H1 (cell line): ENCODE measurements at places on chromosomes 6 and 20. TPM values are rescaled to one million over a fixed set of nuclear protein-coding genes. Genes with fewer than 3 reads are reported as not detected.
A peak's percentile ranks its signal among the peaks of the same experiment; 100 is the strongest.

DNA sequence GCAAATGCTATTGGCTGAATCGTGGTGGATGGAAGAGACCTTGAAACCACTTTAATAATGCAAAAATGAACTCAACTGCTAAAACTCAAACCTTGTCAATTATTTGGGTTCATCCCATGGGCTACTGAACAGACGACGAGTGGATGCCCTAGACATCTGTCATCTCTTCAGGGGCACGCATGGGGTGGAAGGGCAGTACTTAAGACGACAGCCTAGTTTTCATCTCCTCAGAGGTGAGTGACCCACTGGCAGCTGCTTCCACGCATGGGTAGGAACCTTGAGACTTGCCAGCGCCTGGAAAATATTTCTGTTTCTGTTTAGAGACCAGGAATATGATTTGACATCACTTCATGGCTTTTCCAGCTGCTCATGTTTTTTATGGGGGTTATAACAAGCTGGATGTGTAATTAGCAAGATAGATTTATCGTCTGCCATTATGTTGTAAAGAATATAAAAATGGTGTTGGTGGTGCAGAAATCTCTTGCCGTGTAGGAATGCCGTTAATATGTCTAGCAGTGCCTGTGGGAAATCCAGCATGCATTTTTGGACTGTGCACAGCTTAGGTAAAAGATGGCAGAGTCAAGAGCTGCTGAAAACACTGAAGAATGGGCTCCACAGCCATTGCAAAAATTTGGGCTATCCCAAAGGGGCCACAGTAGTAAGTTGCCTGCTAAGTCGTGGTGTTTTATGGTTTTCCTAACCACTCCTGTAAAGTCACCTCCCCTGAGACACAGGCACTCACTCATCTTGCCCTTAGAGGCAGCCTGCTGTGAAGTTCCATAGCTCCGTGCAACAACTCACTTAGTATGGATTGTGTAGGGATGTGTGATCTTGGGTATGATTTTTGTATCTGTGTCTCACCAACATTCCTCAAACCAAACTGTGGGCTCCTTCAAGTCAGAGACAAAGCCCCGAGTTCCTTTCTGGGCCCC, 203.3 kb downstream of the EYA2 start:
- no peak for DNase-seq
- no peak overlapping the region for H3K4me3 ChIP-seq
- no peaks in the 10 kb centered on the region for H3K27me3 ChIP-seq
- no peaks in the 10 kb centered on the region for H3K4me1 ChIP-seq

Gene HLA-DRB5
- 1.0 and 1.4 TPM in 2 replicates for total RNA-seq

Gene NUP43
- total RNA-seq = 76.9 and 83.4 TPM in 2 replicates

- no peaks in the 10 kb centered on the region for H3K36me3 ChIP-seq
- H3K4me3 ChIP-seq = no peak overlapping the region
- H3K27me3 ChIP-seq = no peaks in the 10 kb centered on the region
- no peak for DNase-seq
- no peaks in the 10 kb centered on the region for H3K4me1 ChIP-seq
These were observed 782.4 kb upstream of the EYS start for GRCh38 chr6:66489269-66489987.

Gene B3GAT2
- 1.8 and 1.9 TPM in 2 replicates for total RNA-seq

GRCh38 chr20:58169450-58169849, 59.0 kb downstream of the ANKRD60 start:
- H3K27ac ChIP-seq = no peak overlapping the region
- no peaks in the 10 kb centered on the region for H3K4me1 ChIP-seq
- no peaks in the 10 kb centered on the region for H3K27me3 ChIP-seq
- H3K4me3 ChIP-seq = no peak overlapping the region
- DNase-seq = no peak

Gene PLTP
- total RNA-seq = 120 TPM in 2 replicates

GRCh38 chr6:128806261-128806660, 76.7 kb upstream of the LAMA2 start:
- H3K4me1 ChIP-seq = no peaks in the 10 kb centered on the region
- no peak overlapping the region for H3K4me3 ChIP-seq
- no peaks in the 10 kb centered on the region for H3K36me3 ChIP-seq
- DNase-seq = no peak

- DNase-seq = no peak
- no peaks in the 10 kb centered on the region for H3K36me3 ChIP-seq
- H3K27ac ChIP-seq = no peak overlapping the region
- no peaks in the 10 kb centered on the region for H3K4me1 ChIP-seq
- no peak overlapping the region for H3K4me3 ChIP-seq
- no peaks in the 10 kb centered on the region for H3K27me3 ChIP-seq
These were observed 6.8 kb downstream of the CGA start for GRCh38 chr6:87088076-87088475.

DNA sequence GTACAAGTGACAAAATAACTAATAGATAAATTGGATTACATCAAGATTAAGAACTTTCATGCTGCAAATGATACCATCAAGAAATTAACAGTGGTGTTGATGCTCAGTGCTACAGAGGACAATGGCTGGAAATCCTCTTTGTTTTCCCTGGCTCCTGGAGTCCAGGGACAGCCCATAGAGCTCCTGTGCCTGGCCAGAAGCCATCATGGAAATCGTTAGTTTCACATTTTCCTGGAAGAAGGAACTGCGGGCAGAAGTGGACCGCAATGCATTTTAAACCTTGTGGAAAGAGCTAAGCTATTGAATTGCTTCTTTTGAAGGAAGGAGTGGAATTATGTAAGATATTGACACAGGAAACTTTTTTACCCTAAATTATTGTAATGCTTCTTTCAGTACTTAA, 276.0 kb downstream of the GJA1 start:
- H3K36me3 ChIP-seq = no peaks in the 10 kb centered on the region
- no peaks in the 10 kb centered on the region for H3K27me3 ChIP-seq
- no peak overlapping the region for H3K27ac ChIP-seq
- no peak overlapping the region for H3K4me3 ChIP-seq
- DNase-seq = no peak

DNA sequence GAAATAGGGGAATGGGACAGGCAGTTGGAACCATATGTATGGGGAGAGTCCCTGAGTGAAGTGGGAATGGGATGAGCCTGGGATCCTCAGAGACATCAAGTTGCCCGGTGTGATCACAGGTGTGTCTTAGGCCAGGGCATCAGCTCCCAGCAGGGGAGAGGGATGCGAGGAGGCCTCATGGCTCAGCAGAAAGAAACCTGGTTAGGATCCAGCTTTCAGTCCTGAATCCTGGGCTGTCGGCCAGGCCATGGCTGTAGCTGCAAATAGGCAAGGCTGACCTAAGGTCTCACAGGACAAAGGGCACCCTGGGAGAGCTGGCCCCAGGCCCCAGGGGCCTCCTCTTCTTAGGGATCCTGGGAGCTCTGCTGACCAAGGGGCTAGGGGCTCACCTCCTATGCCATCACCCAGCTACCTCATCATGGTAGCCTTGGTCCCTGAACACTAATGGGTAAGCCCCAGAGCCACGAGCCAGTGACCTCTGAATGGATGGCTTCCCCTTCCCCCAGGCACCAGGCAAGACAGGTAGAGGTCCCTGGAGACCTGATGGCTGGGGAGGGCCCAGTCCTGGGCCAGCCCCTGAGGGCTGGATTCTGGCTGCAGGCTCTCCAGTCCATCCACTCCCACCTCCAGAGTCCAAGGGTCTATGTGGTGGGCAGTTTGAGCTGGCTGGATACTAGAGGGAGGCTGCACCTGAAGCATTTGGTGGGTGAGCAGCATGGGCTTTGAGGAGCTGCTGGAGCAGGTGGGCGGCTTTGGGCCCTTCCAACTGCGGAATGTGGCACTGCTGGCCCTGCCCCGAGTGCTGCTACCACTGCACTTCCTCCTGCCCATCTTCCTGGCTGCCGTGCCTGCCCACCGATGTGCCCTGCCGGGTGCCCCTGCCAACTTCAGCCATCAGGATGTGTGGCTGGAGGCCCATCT, at the start of gene SLC22A7:
Gene SLC22A7 (plus strand): TSS at position 617 of the 921 bp plus-strand sequence. CDS start 99 bp downstream, at position 716.
- H3K4me3 ChIP-seq = no peak within 1 kb of the TSS
- no peak within 1 kb of the TSS for H3K27ac ChIP-seq
- no peaks in the 10 kb centered on the region for H3K4me1 ChIP-seq
- no peaks in the 10 kb centered on the region for H3K27me3 ChIP-seq

Gene CAGE1
- total RNA-seq = 0.09 TPM in 1 of 2 replicates, not detected in the other

DNA sequence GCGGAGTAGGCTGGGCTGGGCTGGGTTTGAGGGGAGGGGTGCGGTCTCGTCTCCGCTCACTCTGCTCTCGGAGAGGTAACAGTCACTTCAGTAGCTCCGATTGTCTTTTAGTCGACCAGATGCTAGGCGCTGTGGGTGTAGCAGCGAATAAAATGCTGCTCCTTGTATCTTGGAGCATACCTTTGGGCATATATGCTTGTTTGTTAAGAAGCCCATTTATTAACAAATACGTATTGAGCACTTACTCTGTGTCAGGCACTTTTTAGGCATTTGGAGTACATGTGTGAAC, 545 bp downstream of the ACTR5 start:
- DNase-seq = no peak
- H3K4me1 ChIP-seq = peaks cover 5% of the 10 kb centered on the region; the same call in 1 of the 2 replicates
- H3K27ac ChIP-seq = 0 out of 2 replicates have a peak overlapping the region, but pooled peaks have one; percentile 80

GRCh38 chr6:25017932-25018567, 82.3 kb upstream of the RIPOR2 start:
- no peaks in the 10 kb centered on the region for H3K27me3 ChIP-seq
- no peak overlapping the region for H3K4me3 ChIP-seq
- H3K27ac ChIP-seq = no peak overlapping the region
- peak; percentile 75 for DNase-seq
- H3K36me3 ChIP-seq = no peaks in the 10 kb centered on the region
